A172 (cell line): ENCODE measurements at places on chromosomes 2 and 18. TPM values are rescaled to one million over a fixed set of nuclear protein-coding genes. Genes with fewer than 3 reads are reported as not detected.

The DES gene
- total RNA-seq, result 30.0 and 34.5 TPM in 2 replicates

The RUFY4 gene
- not detected in 2 replicates for total RNA-seq

GRCh38 chr2:96163768-96164429 lies 18.7 kb upstream of the DUSP2 start:
- no peak for DNase-seq

DNA sequence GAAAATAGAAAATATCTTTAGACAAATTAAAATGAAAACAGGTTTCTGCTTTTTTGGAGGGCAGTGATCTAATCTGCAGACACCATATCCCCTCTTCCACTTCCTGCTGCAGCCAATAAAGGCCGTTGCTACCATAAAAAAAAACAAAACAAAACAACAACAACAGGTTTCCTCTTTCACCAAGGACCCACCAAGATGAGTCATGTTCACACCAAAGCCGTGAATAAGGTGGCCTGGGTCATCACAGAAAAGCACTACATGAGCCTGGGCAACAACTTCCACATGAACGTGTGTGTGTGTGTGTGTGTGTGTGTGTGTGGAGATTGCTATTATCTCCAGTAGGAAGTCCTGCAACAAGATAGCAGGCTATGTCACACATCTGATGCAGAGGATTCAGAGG lies 24.8 kb upstream of the TFCP2L1 start:
- no peak for DNase-seq

The KCNG2 gene
- not detected in 2 replicates for total RNA-seq

GRCh38 chr2:54897420-54898310 lies 152.6 kb downstream of the RTN4 start:
- no peak for DNase-seq

GRCh38 chr2:26732446-26732845 lies 31.6 kb upstream of the SLC35F6 start:
- no peak for DNase-seq

DNA sequence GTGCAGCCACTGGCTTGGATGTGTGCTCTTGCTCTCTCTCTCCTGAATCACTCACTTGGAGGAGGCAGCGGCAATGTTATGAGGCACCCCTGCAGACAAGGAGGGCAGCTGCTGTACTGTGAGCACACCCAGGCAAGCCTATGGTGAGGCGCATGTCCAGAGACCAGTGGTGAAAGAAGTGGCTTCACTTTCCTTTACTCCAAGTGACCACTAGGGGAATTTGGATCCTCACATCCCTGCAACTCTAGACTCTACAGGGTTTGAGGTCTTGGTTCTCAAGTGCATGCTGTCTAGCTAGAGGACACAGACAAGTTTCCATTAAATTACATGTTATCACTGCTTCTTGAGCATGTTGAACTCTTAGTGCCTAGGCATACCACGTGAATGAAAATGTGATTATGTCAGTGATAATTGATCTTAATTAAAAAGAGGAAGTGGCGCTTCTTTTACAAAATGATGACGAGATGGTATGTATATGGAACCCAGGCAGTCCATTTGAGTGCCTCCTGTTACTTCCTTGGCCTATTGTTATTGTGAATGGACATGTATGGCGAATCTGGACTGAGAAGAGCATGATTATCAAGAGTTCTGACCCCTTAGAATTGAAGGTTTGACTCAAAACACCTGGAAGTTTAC lies 181.0 kb upstream of the CDH2 start:
- DNase-seq, result peak; percentile 14

DNA sequence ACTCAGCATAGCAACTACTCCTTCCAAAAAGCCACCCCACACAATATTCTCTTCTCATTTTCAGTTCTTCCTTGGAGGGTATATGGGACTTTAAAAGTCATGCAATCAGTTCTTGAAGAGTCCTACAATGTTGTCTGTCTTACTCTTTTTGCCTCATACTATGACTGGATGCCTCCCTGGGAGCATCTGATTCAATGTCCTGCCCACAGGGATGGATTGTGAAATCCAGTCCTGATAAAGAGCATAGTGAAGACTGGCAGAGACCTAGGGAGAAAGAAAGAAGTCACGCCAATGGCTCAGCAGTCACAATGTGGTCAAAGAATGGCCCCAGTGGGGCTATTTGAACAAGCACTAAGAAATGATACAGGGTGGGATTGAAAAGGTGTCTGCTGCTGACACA lies 155.1 kb upstream of the SERPINE2 start:
- no peak for DNase-seq

DNA sequence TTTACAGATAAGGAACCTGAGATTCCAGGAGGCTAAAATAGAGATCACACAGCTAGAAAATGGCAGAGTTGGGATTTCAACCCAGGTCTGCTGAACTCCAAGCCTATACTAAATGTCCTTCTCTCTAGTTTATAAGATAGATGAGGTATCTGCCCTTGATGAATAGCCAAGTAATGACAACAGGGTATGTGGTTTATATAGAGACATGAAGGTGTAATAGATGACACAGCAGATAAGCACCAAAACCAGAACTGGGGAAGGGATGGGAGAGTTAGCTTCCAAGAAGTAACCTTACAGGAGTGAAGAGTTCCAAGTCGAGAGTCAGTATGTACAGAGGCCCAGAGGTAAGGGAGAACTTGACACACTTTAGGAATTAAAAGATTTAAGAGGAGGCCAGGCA lies 104.7 kb upstream of the UBXN4 start:
- DNase-seq, result no peak

GRCh38 chr18:9661564-9661963 lies 46.5 kb upstream of the RAB31 start:
- DNase-seq, result no peak
